ENCODE measurements at places on chromosomes 3 and 15.

GRCh38 chr15:72865486-72865885, 81.9 kb upstream of the ADPGK start:
- no peak for DNase-seq

DNA sequence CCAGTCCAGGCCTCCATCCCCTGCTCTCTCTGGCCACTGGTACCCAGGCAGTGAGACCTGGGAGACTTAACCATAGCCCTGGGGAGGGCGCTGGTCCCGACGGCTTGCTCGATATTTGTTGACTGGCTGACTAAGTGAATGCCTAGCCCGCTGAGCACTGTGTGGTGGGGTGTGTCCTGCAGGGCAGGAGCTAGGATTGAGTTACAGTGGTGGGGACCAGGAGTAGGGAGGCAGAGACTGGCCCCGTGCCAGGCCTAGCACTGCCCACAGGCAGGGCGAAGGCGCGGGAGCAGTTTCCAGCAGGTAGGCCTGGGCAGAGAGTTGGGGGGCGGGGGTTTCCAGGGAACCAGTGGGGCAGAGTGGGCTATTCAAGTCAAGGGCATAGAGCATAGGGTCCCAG, at the start of gene VILL:
Gene VILL, plus strand, starts transcription at position 260 of the 400 bp plus-strand sequence. CDS start 2,887 bp downstream, outside the sequence.
- DNase-seq: no peak

DNA sequence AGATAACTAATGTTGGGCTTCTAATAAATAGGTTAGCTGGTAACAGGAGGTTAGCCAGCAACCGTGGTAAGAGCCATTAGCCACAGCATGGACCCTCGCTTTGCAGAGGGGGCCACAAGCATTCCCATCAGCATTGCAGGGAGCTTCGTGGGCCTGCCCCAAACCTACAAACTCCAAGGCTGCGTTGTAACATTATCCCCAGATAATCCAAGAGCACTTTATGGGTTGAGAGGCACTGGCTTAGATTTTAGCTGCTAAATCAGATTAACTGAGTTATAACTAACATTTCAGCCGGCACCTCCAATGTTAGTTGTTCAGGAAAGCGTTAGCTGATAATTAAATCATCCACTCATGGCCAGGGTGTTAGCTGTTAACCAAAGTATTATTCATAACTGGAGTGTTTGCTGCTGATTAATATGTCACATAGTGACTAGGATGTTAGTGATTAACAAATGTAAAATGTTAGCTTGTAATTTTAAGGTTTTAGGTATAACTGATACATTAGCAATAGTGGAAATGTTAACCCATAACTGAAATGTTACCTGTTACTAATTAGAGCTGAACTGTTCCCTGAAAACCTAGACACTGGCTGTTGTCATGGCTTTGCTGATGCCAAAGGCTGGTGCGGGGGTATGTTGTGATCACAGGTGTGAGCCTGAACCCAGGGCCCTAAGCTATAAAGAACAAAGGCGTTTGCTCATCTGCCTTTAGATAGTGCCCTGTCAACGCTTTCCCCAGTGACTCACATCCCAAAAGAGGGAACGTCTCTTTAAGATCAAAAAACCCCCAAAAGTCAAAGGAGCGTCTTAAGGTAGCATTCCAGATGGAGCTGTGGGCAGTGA, 56.2 kb downstream of the SLC6A6 start:
- DNase-seq: no peak

DNA sequence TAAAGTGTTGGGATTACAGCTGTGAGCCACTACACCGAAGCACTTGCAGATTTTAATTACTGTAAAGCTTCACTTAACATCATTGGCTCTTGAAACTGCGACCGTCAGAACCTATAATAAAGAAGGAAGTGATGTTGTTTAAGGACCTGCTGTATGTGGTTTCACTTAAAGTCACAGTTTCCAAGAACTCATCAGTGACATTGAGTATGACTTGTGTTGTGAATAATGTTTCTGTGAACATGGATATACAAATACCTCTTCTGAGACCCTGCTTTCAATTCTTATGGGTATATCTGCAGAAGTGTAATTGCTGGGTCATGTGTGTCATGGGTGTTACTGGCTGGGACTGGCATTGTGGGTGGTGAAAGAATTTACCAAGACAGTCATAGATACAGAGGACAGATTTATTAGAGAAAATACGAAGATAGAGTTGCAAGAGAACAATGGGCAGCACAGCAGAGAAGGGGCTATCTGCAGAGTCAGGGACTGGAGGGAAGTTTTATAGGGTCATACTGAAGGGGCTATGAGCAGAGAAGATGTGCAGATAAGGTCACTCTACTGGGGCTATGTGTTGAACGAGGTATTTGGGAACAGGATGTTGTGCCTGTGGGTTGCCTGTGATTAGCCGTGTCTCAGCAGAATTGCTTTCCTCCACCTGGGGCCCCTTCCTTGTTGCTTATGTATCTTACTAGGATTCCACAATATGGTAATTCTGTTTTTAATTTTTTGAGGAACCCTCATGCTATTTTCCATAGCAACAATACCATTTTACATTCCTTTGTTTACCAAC, 4.5 kb downstream of the NDUFB5 start:
- DNase-seq: no peak

GRCh38 chr3:57942872-57943283, 65.3 kb upstream of the FLNB start:
- no peak for DNase-seq

GRCh38 chr3:30708472-30708871, 102.1 kb downstream of the TGFBR2 start:
- DNase-seq: no peak

GRCh38 chr3:176799675-176800074, 397.6 kb downstream of the TBL1XR1 start:
- DNase-seq: no peak

- no peak for DNase-seq
Observed at GRCh38 chr3:181933052-181933618, 221.4 kb downstream of the SOX2 start.

- DNase-seq: no peak
Observed at GRCh38 chr3:6229778-6230410, 631.0 kb upstream of the GRM7 start.

- no peak for DNase-seq
Observed at GRCh38 chr3:87270908-87271700, 5.3 kb downstream of the POU1F1 start.

GRCh38 chr3:32794487-32795308, 23.1 kb upstream of the TRIM71 start:
- no peak for DNase-seq

GRCh38 chr3:140386357-140387100, 291.3 kb upstream of the TRIM42 start:
- no peak for DNase-seq

GRCh38 chr3:57140894-57141293, 24.3 kb downstream of the IL17RD start:
- DNase-seq: no peak

DNA sequence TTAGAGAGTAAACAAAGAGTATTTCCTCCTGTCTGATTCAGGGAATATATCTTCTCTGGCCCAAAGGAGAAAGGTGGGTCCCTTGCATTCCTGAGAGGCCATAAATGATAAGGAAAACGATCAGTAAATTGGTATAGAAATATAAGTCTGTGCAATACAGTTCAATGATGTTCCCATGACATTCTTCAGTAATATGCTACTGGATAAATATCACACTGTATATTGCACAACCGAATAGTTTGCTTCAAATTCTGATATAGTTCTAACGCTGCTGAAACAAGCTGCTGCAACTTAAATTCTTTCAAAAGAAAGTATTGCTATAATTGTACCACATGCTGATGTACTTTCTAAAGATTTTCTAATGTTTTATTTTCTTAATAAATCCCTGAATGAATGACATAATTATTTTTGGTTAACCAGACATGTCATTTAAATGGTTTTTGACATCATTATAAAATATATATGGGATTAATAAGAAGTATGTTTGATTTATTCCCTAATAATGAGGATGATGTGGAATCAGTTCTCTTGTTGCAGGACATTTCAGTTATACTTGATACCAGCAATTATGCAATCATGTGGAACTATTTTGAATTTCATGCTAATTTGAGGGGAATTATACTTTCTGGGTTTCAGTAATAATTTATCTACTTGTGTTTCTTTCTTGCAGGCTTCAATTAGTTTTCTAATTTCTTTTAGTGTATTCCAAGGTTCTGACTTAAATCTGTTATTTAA, 44.9 kb downstream of the FGF7 start:
- DNase-seq: no peak
